ENCODE measurements at places on chromosomes 6 and 20. TPM values are rescaled to one million over a fixed set of nuclear protein-coding genes. Genes with fewer than 3 reads are reported as not detected.
A peak's percentile ranks its signal among the peaks of the same experiment; 100 is the strongest.

- H3K4me1 ChIP-seq: no peaks in the 10 kb centered on the region
- DNase-seq: no peak
- no peaks in the 10 kb centered on the region for H3K36me3 ChIP-seq
- H3K27ac ChIP-seq: no peak overlapping the region
Measured at GRCh38 chr20:4304601-4305000, 289.2 kb upstream of the RNF24 start.

GRCh38 chr6:140537211-140537610, 1162.8 kb upstream of the CITED2 start:
- H3K4me3 ChIP-seq: no peak overlapping the region
- no peak overlapping the region for H3K27ac ChIP-seq
- no peak for DNase-seq
- no peaks in the 10 kb centered on the region for H3K27me3 ChIP-seq

GRCh38 chr6:49468042-49468441, 4.9 kb downstream of the CENPQ start:
- H3K27me3 ChIP-seq: no peaks in the 10 kb centered on the region
- no peak overlapping the region for H3K27ac ChIP-seq
- H3K4me3 ChIP-seq: no peak overlapping the region
- no peak for DNase-seq

DNA sequence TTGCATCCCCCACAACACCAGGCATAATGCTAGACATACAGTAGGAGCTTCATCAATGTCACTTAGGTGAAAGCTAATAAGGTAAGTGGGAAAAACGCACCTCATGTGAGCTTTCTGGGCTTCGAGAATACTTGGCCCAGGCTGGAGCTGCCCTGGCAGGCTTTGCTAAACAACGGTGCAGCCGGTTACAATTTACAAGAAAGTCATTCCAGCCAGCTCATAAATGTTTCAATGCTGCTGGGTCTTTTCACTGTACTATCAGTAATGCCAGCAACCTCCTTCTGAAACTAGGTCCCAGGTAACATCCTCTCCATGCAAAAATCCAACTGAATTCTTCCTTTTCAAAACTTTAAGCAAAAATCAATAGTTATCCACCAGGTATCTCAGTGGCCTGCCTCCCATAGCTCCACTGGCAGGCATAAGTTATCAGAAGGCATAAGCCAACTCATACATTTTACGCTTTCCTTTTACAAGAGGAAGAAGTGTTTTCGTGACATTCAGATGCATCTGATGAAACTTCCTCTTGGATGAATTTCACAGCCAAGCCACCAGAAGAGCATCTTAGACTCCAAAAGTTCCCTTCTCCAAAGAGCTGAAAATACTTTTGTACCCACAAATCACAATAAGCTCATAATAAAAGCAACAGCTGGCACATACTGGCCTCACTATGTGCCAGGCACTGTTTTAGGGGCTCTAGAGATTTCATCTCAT, 56.3 kb downstream of the RTN4IP1 start:
- no peak overlapping the region for H3K27ac ChIP-seq
- no peak for DNase-seq
- H3K4me3 ChIP-seq: no peak overlapping the region
- no peaks in the 10 kb centered on the region for H3K27me3 ChIP-seq
- H3K4me1 ChIP-seq: no peaks in the 10 kb centered on the region
- peaks cover 14% of the 10 kb centered on the region for H3K36me3 ChIP-seq

- H3K27me3 ChIP-seq: no peaks in the 10 kb centered on the region
- H3K4me1 ChIP-seq: peaks cover 2% of the 10 kb centered on the region
- DNase-seq: no peak
- H3K27ac ChIP-seq: no peak overlapping the region
- H3K4me3 ChIP-seq: no peak overlapping the region
Measured at GRCh38 chr6:52672412-52673025, 1.6 kb downstream of the TMEM14A start.

- H3K27me3 ChIP-seq: no peaks in the 10 kb centered on the region
- H3K36me3 ChIP-seq: no peaks in the 10 kb centered on the region
- peak within 1 kb of the TSS; percentile 100 for H3K4me3 ChIP-seq
- peak; percentile 99 for DNase-seq
- no peak within 1 kb of the TSS for H3K27ac ChIP-seq
- no peaks in the 10 kb centered on the region for H3K4me1 ChIP-seq
Measured at GRCh38 chr20:33810885-33811775, at the start of gene CHMP4B. CHMP4B (plus strand) TSS chr20:33811348; CDS start chr20:33811469, 121 bp downstream.

DNA sequence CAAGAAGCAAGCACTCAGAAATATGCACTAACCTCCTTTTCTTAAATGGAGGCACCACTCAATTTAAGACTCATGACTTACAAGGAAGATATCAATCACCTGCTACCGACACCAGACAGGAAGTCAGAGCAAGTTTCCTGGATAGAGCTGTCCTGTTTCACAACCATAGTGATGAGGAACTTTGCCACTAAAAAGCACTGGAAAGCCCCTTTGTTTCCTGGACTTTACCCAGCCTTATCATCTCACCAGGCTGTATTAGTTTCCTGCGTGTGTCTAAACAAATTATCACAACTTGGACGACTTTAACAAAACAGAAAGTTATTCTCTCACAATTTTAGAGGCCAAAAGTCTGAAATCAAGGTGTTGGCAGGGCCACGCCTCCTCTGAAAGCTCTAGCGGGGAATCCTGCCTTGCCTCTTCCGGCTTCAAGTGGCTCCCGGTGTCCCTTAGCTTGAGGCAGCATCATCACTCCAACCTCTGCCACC, 253.8 kb upstream of the STXBP5 start:
- no peak for DNase-seq
- H3K27ac ChIP-seq: no peak overlapping the region

GRCh38 chr20:60000271-60001042, 42.2 kb downstream of the CDH26 start:
- DNase-seq: no peak
- no peaks in the 10 kb centered on the region for H3K27me3 ChIP-seq
- no peaks in the 10 kb centered on the region for H3K36me3 ChIP-seq

DNA sequence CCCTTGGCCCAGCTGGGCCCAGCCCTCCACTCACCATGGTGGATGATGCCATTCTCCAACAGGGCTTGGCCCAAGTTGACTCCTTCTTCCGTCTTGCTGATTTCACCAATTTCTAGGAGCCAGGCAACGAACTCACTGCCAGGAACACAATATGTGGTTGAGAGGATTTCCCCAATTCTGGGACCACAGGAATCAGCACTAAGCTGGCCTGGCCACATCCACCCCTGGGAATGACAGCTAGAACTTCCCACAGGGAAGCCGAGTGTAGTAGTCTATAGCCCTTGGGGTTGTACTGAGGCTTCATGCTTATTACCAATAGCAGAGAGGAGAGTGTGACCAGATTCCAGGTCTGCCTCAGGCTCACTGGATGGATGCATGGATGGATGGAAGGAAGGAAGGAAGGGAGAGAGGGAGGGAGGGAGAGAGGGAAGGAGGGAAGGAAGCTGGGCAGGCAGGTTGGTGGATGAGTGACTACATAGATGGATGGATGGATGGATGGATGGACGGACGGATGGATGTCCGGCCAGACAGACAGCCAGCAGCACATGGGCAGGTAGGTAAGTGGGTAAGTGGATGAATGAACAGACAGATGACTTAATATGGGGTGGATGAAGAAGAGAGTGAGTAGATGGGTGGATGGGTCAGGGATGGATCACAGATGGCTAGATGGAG, 146.5 kb downstream of the PREX1 start:
- H3K4me3 ChIP-seq: no peak overlapping the region
- no peak overlapping the region for H3K27ac ChIP-seq
- peaks cover 6% of the 10 kb centered on the region for H3K4me1 ChIP-seq
- no peaks in the 10 kb centered on the region for H3K27me3 ChIP-seq

DNA sequence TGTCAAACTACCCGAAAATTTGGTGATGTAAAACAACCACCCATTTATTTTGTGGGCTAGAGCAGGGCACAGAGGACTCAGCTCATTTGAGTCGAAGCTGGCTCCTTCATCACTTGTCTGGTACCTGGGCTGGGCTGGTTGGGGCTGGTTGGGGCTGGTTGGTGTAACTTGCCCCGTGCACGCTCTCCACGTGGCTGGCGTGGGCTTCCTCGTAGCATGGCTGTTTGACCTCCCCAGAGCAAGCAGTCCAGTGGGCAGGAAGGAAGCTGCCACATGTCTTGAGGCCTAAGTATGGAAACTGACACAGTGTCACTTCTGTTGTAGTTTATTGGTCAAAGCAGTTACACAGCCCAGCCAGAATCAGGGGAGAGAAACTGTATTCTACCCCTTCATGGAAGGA, 27.1 kb downstream of the BCAS4 start:
- H3K36me3 ChIP-seq: peaks cover 10% of the 10 kb centered on the region
- DNase-seq: no peak
- H3K4me3 ChIP-seq: no peak overlapping the region
- H3K27ac ChIP-seq: no peak overlapping the region
- no peaks in the 10 kb centered on the region for H3K4me1 ChIP-seq

GRCh38 chr6:147178355-147178754, 25.9 kb upstream of the STXBP5 start:
- no peak overlapping the region for H3K4me3 ChIP-seq
- no peaks in the 10 kb centered on the region for H3K4me1 ChIP-seq
- DNase-seq: no peak
- H3K27me3 ChIP-seq: no peaks in the 10 kb centered on the region
- H3K27ac ChIP-seq: no peak overlapping the region

DNA sequence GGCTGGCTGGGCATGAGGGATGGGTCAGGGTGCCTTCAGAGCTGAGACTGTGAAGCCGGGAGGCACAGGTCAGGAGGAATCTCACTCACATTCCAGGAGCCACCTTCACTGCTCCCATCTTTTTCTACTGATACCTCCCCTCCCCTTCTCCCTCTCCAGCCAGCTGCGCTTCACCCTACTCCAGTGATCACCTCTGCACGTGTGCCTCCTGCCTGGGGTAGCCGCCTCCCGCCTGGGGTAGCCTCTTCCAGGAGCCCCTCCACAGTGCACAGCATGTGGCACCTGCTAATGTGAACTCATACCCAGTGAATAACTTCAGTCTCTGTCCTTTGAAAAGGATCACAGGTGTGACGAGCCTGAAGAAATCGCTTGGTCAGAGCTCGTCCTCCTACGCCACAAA, 232.6 kb downstream of the TMEM242 start:
- peaks cover 5% of the 10 kb centered on the region for H3K36me3 ChIP-seq
- H3K27ac ChIP-seq: no peak overlapping the region
- H3K4me3 ChIP-seq: no peak overlapping the region
- peak; percentile 61 for DNase-seq

DNA sequence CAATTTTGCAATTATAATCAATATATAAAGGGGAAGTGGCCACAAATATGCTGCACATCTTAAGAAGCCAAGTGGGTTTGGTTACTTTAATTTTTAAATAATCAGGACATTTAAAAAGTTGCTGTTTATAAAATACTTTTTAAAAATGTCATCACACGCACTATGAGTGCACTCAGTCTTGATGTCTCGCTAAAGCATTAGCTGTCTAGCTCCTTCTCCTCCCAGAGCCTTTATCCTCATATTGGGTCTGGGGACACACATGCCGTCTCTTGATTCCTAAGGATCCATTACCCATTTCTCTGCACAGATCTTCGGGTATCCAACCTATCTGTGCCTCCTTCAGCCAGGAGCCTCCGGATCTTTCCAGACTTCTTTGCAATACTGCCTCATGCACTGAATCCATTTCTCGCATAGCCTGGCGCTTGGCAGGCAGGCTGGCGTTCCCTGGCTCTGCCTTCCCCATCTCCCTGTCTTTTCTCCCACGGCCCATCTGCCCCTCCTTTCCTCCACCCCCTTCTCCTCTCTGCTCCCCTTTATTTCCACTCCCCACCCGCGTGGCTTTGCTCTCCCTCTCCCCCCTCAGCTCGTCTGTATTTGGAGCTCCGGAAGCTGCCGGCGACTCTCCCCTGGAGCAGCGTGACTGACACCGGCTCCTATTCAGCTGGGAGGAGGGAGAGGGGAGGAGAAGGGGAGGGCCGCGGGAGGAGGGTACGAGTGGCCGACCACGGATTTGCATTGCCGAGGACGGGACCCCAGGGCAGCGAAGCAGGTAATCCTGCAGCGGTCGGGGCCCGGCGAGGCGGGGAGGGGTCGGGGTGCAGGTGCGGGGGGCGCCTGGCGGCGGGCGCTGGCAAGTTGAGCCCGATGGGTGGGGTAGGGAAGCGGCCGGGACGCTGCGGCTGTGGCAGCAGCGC, at the start of gene CAP2:
Gene CAP2 (plus strand): TSS at position 618 of the 914 bp plus-strand sequence. CDS start 27,961 bp downstream, outside the sequence.
- peak within 1 kb of the TSS; percentile 44 for H3K27ac ChIP-seq
- H3K4me3 ChIP-seq: peak within 1 kb of the TSS; percentile 97
- no peaks in the 10 kb centered on the region for H3K4me1 ChIP-seq
- peaks cover 15% of the 10 kb centered on the region for H3K36me3 ChIP-seq

- DNase-seq: no peak
- no peak overlapping the region for H3K4me3 ChIP-seq
- no peaks in the 10 kb centered on the region for H3K4me1 ChIP-seq
- H3K27me3 ChIP-seq: no peaks in the 10 kb centered on the region
Measured at GRCh38 chr6:43221046-43221972, 8.0 kb downstream of the DNPH1 start.

GRCh38 chr6:133954657-133955576, 1.9 kb downstream of the TBPL1 start:
- peak overlapping the region; percentile 91 for H3K4me3 ChIP-seq
- no peak overlapping the region for H3K27ac ChIP-seq
- H3K4me1 ChIP-seq: peaks cover 3% of the 10 kb centered on the region
- H3K27me3 ChIP-seq: no peaks in the 10 kb centered on the region
- H3K36me3 ChIP-seq: no peaks in the 10 kb centered on the region

- no peak for DNase-seq
- no peaks in the 10 kb centered on the region for H3K27me3 ChIP-seq
- peaks cover 18% of the 10 kb centered on the region for H3K4me1 ChIP-seq
- H3K27ac ChIP-seq: no peak overlapping the region
- no peaks in the 10 kb centered on the region for H3K36me3 ChIP-seq
Measured at GRCh38 chr6:43695967-43696291, 8.3 kb upstream of the MRPS18A start.

GRCh38 chr20:58759947-58760346, 67.3 kb downstream of the NPEPL1 start:
- no peak overlapping the region for H3K27ac ChIP-seq
- no peaks in the 10 kb centered on the region for H3K27me3 ChIP-seq

YTHDF1 gene
- total RNA-seq: 85.4 TPM

KLHDC3 gene
- total RNA-seq: 146 TPM

ECT2L gene
- not detected for total RNA-seq

TRIM40 gene
- not detected for total RNA-seq

HLA-DRA gene
- 3.1 TPM for total RNA-seq

NHSL1 gene
- total RNA-seq: 30.8 TPM

SPTLC3 gene
- 0.42 TPM for total RNA-seq

MAP3K4 gene
- 54.3 TPM for total RNA-seq

TAP2 gene
- 16.3 TPM for total RNA-seq

IMPG1 gene
- not detected for total RNA-seq

VSTM2L gene
- total RNA-seq: 2.2 TPM

RRBP1 gene
- 89.8 TPM for total RNA-seq

THBS2 gene
- 15.5 TPM for total RNA-seq
